Activated B cell treated with CpG ODN at 0.5 μM for 24 hours (primary cell): ENCODE measurements at places on chromosomes 13 and 19. TPM values are rescaled to one million over a fixed set of nuclear protein-coding genes. Genes with fewer than 3 reads are reported as not detected.

DNA sequence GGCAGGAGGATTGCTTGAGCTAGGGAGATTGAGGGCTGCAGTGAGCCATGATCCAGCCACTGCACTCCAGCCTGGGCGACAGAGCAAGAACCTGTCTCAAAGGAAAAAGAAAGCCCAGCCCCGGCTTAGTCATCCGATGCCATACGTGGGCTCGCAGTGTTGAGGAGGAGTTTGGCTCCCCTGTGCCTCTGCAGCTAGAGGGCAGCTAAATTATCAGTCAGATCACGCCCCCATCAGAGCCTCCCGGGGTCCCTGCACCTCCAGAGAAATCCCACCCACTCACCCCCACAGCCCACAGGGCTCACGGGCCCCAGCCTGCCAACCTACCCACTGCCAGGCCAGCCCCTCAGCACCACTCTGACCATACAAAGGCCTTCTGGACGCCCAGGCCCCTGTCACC lies 27.6 kb downstream of the MAU2 start:
- DNase-seq: no peak

GRCh38 chr19:45395821-45396617 lies 8.8 kb downstream of the PPP1R13L start:
- no peak for DNase-seq

- DNase-seq: no peak
Measured at GRCh38 chr13:113082198-113083021, 23.2 kb upstream of the F7 start.

- no peak for DNase-seq
Measured at GRCh38 chr13:82963226-82964099, 918.8 kb downstream of the SLITRK1 start.

DNA sequence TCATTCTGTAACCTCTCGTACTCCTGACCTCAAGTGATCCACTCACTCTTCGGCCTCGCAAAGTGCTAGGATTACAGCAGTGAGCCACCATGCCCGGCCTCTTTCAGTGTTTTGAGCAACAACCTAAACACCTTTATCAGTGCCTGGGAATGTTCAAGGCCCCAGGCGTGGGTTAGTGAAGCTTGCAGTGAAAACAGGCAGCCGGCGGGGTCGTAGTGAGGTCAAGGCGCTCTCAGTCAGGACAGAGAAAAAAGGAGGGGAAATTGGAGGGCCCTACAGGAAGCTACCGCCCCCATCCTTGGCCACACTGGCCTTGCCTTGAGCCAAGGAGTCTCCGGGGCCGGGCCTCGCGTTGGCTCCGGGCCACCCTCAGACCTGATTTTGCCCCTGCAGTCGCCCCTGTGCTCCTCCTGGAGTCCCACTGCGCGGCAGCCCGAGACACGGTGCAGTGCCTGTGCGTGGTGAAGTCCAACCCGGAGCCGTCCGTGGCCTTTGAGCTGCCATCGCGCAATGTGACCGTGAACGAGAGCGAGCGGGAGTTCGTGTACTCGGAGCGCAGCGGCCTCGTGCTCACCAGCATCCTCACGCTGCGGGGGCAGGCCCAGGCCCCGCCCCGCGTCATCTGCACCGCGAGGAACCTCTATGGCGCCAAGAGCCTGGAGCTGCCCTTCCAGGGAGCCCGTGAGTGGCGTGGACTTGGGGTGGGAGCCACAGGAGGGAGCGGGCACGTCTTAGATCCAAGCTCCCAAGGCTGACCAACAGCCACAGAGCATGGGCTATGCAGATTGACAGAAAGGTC lies 17.7 kb downstream of the MAG start:
- DNase-seq: no peak

DNA sequence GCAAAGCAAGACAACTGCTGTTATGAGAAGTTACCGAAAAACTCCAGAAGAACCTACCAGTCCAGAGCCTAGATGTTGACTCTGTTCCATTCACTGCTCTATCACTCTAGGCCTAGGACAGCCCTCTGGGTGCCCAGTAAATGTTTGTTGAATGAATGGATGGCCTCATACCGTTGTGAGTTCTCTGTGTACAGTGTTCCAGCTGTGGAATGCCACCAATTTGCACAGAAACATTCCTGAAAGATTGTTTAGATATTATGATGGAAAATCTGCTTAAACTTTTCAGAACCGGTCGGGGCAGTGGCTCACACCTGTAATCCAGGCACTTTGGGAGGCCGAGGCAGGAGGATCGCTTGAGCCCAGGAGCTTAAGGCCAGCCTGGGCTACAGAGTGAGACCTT lies 1.3 kb upstream of the FBL start:
- no peak for DNase-seq

- DNase-seq: no peak
Measured at GRCh38 chr13:81305928-81306327, 965.0 kb upstream of the SPRY2 start.

DNA sequence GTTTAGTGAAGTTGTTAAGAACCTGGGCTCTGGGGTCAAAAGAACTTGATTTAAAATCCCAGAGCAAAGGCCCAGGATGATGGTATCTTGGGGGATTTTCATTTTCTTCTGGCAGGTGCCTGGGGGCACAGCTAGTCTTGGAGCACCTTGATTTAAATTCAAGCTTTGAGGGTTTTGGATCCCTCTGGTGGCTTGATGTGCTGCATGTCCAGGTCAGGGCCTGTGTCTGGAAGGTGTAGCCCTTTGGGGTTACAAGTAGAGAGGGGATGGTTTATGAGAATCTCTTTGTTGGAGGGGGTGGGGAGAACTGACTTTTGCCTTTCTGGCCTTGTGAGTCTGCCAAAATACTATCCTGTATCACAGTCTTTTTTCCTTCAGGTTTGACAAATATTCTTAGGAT lies 55.8 kb downstream of the AKAP11 start:
- no peak for DNase-seq

DNA sequence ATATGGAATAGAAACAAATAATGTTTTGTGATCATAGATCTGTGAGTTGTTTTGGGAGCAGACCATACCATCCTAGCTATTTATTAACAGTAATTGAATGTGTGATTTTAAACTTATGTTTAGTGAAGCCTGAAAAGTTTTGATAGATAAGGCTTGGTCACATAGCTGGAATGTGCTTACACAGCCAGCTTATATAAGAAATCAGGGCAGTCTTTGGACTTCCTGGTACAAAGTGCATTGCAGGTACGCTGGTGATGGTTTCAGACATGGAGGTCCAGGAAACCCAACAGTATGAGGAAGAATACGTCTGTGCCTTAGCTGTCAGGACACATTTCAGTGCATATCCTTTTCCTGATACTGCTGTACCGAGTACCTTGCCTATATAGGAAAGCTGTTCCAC lies 2316.2 kb upstream of the PCDH20 start:
- DNase-seq: no peak

GRCh38 chr19:46974181-46974580 lies 45.5 kb upstream of the NPAS1 start:
- DNase-seq: no peak

DNA sequence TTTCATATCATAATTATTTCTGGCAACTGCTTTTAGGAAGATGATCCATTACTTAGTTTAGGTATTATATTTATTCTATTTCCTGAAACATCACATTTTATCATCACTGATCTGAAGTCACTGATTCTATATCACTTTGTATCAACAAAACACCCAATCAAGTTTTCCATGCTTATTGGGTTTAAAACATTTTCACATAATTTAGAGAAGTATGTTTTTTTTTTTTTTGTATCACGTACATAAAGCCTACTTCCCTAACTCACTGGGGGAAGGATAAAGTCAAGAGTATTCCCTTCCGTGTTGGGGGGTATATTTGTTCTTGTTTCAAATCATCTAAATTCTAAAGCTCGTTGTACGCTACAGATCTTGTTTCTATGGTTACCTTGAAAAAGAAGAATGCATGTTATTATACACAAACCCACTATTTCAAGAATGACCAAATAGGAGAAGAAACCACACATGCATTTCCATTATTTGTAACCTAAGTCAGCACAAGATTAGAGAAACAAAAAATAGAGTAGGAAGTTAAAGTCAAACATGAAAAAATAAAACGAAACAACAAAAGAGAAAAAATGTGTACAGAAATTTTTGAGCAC lies 637.2 kb upstream of the MIR17HG start:
- DNase-seq: no peak

DNA sequence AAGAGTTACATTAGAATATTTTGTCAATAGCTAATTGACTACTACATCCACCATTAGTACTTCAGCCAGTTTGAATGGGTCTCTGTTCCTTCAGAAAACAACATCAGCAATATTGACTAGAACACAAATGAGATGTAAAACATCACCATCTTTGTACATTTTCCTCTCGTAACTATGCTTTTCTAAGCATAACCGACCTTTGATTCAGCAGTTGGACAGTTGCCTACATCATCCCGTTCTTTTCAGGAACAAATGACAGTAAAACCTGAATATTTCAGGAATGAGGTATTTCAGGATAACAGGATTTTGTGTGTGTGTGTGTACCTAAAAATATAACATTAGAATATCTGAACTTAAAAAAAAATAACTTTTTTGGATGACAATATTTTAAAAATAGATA lies 60.9 kb downstream of the STARD13 start:
- DNase-seq: no peak

DNA sequence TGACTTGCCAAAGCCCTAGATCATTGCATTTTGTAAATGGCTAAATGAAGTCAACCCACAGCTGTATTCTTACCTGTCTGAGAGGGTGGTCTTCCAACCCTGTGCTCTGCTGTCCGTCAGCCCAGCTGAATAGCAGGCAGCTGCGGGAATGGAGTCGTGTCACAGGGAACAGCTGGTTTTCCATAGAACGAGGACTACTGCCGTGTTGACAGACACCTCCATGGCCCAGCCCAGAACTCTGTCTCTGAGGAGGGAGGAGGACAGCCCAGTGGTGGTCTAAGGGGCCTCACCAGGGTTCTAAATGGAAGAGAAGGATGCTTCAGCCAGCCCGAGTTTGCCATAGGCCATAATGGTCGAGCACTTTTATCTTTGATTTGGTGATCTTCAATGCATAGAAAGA lies 110.7 kb downstream of the SLC7A1 start:
- DNase-seq: no peak

DNA sequence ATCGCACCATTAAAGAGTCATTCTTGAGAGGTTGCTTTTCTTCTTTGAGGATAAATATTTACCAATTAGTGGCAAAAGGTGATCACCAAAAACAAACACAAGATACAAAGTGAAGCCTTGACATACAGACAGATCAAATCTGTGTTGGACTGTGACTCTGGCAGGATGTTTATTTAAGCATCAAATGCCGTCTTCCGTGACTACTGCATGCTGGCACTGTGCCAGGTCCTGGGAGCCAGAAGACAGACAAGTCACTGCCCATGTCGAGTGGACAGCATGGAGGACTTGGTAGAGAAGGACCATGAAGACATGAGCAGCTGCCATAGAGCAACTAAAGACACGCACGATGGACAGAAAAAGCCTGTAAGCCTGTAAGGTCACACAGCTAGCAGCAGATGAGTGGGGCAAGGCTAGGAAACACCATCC lies 92.8 kb upstream of the FARP1 start:
- no peak for DNase-seq

- DNase-seq: no peak
Measured at GRCh38 chr19:355134-355533, 10.5 kb upstream of the MIER2 start.

- no peak for DNase-seq
Measured at GRCh38 chr19:41734585-41734984, 20.7 kb upstream of the CEACAM6 start.

DNA sequence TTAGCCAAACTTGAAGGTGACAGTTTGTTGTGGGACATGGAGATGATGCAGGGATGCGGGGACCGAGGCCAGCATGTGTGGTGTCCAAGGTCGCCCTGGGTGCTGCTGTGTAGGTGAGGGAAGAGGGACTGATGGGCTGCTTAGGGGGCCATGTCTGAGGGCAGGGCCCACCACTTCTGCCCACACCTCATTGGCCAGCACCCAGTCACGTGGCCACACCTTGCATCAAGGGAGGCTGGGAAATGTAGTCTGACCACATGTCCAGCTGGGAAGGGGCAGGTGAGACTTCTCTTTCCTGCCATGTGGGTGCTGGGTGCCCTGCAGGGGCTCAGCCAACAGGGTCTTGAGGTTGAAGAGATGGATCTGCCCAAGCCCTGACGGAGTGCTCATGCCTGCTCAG lies 88.9 kb downstream of the KDM4B start:
- DNase-seq: no peak

- DNase-seq: no peak
Measured at GRCh38 chr19:45883881-45884681, 1.9 kb downstream of the IRF2BP1 start.

- DNase-seq: no peak
Measured at GRCh38 chr13:43792076-43792881, 5.5 kb upstream of the ENOX1 start.

DNA sequence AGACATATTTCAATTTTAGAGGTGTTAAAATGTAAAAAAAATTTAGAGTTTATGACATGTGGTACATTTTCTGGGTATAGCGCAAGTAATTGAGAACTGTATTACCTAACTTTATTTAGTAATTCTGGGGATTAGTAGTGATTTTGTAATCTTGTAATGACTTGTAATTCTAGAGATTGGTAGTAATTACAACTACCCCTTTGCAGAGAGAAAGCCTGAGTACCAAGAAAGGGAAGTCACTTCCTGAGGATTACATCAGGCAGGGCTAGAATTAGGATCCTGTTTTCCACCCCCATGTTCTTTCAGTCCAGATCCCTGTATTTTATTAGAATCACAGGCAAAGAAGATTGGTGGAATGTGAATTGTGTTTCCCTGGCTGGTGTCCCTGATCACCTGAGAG lies 274.9 kb downstream of the KCNRG start:
- no peak for DNase-seq

DNA sequence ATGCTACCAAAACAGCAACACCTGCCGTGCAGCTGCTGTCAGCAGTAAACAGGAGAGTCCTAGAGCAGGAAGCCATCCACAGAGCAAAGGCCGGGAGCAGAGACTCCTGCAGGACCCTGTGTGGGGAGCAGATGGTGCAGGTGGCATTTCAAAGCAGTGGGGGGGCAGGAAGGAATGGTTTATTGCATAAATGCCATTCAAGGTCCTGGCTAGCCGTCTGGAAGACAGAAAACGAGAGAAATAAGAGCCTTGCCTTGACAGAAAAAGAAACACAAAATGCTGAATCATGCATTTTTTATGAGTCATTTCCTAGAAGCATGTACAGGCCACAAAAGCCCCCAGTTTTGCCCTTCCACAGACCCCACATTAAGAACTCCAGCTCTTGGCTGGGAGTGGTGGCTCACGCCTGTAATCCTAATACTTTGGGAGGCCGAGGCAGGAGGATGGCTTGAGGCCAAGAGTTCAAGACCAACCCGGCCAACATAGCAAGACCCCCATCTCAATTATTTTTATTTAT lies 5.4 kb downstream of the RSPH6A start:
- no peak for DNase-seq

- DNase-seq: no peak
Measured at GRCh38 chr13:49302817-49303216, 55.1 kb downstream of the CDADC1 start.

GRCh38 chr19:47433121-47433520 lies 13.8 kb upstream of the MEIS3 start:
- no peak for DNase-seq

- no peak for DNase-seq
Measured at GRCh38 chr13:106034201-106034600, 501.3 kb downstream of the EFNB2 start.

Gene ZNF98
- total RNA-seq: not detected in 2 replicates

Gene CCDC70
- not detected in 2 replicates for total RNA-seq

Gene RGL3
- total RNA-seq: 0.32 and 0.33 TPM in 2 replicates

Gene TYK2
- total RNA-seq: 302 and 356 TPM in 2 replicates

Gene SIGLEC8
- not detected in 2 replicates for total RNA-seq

Gene LATS2
- 1.5 and 1.7 TPM in 2 replicates for total RNA-seq

Gene MISP3
- total RNA-seq: 0.15 and 0.18 TPM in 2 replicates

Gene ATP1A3
- total RNA-seq: 1.4 and 1.8 TPM in 2 replicates

Gene TMIGD2
- total RNA-seq: not detected in 2 replicates

Gene ZNF284
- total RNA-seq: 2.1 and 2.3 TPM in 2 replicates
